ENCODE measurements at places on chromosomes 2 and 18.

DNA sequence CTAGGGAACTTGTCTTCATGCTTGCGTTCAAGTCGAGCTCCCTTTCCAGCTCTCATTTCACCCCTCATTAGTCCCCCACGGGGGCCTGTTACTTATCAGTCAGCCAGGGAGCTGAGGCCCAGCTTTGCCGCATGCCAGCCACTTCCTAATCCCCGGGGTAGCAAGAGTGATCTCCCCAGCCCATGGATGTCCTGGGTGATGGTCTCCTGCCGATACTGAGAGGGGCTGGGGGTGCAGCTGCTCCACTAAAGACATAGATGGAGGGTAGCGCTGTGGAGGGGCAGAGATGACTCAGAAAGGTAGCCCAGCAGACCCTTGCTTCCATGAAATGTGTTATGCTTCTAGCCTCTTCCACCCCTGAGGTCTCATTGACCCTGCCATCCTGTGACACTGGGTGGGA is 314.0 kb upstream of the EPAS1 start:
- no peak for DNase-seq

DNA sequence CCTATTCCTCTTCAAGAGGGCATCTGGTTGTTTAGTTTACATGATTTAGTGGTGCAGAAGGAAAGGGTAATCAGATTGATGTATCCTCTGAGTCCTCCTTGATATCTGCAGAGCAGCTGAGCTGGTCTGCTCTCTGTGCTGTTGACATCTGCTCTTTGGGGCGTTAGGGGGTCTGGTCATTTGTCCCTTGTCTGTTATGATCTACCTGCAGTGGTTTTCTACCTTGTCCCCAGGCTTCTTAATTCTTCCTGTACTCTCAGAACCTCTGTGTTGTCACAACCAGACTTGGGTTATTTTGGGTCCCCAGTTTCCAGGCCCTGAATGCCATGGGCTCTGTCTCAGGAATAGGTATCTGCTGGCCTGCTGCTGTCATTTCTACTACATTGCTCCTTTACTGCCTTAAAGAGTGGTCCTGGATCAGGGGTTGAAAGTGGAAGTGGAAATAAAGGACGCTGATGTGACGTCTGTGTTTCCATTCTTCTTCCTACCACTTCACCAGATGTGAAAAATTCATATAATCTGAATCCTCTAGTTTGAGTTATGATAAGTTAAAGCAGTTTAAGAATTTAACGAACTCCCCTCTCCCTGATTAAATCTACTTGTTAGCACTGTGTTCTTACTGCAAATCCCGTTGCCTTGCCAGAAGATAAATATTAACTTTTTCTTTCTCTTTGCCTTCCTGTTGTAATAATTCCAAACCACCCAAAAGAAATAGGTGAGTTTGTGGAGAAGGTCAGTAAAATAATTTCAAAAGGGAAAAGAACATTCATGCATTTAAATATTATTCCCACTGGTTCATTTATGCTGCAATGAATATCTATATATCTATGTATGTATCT is 16.6 kb upstream of the CPS1 start:
- no peak for DNase-seq

DNA sequence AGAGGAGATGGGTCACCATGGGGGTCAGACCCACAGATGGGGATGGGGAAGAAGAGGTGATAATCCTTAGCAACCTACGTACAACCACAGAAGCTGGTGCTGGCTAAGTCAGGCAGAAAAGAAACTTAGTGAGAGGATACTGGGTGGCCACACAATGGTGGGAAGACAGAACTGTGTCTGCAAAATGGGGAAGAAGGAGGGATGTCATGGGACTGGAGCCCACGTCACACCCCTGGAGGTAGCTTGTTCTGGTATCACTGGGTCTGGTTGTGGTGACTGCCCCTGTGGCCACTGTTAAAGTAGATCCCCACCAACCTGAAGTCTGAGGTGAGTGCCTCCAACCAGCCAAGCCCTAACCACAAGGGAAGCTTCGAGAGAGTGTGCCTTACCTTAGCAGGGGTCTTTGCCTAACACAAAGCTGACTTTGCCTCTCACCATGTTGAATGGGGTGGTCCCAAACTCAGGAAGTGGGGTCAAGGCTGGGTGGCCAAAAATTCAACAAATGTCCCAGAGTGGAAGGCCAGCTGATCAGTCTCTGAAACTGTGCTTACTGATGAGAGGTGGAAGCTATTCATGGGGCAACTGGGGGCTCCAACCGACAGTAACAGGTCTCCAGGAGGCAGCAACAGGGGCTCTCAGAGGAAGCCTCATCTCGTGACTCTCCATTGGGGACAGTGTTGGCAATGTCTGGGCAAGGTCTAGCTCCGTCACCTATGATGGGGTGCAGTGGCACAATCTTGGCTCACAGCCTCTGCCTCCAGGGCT is 64.8 kb upstream of the SLC1A4 start:
- peak; percentile 77 for DNase-seq

DNA sequence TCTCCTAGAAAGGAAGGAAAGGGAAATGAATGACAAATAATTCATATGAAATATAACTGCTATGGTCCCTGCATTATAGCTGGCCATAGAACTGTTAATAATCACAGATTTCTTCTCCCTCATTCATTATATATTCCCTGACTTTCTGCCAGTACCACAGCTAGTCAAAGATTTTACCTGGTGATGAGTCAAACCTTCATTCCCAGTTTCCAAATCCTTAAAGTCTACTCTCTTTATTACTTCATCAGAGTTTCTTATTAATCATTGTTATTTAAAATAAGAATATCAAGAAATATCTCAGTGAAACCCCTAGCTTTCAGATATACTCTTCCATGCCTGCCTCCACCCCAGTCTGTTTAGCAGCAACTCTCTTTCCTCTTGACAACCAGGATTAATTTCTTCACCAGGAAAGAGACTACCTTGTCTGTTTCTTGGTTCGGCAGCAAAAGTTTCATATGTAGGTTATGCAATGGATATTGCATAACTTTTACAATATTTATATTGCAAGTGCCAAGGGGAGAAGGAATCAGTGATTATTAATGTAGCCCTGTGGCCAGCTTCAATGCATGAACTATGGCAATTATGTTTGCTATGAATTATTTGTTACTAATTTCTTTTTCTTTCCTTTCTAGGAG is 533.8 kb downstream of the FBXO15 start:
- DNase-seq: no peak

- DNase-seq: peak; percentile 80
Observed at GRCh38 chr18:49476664-49477411, 10.2 kb downstream of the C18orf32 start.

- DNase-seq: no peak
Observed at GRCh38 chr18:577643-578375, 2.4 kb upstream of the CETN1 start.

DNA sequence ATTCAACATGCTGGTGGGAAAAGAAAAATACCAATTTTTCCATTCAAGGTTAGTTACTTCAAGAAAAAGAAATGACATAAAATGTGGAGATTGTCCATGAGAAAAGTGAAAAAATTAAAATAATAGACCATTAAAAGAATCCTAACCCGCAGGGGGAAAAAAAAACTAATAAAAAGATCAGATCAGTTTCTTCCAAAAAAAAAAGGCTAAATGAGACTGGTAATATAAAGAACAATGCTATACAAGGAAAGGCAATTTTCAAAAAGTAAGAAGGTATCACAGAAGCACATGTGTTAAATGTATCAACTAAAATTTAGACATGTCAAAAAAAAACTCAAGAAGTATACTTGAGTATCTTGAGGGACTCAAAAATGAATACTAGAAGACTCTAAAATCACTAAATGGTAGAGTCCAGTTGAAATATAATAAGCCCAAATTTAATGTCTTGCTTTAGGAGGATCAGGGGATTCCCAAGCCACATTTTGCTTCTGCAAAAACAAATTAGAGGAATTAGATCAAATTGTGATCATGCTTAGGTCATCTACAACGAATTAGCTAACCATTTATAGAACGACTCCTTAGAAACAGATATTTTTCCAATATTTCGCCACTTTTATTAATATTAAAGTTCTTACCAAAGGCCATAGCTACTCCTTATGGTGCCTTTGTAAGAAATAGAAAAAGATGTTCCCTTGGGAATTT is 35.8 kb upstream of the GLS start:
- DNase-seq: no peak

DNA sequence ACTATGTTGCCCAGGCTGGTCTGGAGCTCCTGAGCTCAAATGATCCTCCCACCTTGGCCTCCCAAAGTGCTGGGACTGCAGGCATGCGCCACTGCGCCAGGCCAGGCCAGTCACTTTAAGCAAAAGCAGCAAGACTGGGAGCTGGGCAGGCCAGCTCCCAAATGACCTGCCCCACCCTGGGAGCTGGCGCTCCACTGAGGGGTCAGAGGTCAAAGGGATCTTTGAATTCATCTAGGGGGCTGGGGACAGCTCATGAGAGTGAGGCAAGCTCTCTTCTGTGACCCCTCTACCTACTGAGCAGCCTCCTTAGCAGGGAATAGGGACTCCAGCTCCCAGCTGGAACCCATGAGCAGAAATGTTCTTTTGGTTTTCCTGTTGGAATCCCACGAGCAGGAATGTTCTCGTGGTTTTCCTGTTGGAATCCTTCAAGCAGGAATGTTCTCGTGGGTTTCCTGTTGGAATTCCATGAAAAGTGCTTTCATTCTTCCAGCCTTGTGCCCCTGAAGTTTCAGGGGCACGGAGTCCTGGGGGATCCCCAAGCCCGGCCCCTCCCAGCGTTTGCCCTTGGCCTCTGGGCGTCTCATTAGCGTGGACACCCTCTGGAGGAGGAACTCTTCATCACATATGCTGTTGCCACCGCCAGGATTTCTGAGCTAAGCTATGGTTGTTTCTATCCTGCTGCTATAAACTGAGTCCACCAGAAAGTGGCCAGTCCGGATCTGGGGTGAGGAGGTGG is 162.0 kb upstream of the HAAO start:
- no peak for DNase-seq

DNA sequence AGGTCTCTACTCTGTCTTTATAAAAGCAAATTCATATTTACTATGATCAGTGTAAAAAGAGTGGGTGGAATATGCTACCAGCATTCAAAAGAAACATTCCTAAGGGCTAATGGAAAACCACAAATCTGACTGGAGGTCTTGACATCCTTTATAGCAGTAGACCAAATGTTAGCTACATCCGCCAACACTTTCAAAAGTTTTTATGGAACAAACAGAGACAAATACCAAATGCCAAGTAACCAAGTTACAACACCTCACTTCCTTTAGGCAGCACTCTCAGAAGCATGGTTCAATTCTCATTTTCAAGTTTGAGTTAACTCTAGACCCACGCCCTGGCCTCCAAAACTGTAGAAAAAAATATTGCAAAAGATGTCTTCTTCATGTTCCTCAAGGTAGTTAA is 78.3 kb upstream of the SETBP1 start:
- no peak for DNase-seq

DNA sequence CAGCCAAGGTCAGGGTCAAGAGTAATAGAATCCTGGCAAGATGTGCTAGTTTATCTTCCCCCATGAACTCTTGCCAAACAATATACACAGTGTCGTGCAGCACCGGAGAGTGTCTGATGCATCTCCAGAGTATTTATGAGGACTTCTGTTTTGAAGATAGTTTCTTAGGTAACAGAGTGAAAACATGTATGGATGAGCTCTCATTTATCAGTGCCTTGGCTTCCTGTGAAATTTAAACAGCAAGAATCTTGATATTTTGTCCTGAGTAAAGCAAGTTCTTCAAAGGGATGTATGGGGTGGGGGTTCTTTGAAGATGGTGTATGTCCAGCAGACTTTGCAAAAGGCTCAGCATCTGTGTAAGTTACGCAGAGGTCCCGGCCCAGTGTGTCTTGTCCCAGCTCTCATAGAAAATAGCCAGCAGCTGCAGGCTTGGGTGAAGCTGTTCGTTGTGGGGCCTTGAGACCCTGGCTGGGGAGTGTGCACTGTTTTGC is 361.0 kb upstream of the NT5C1B start:
- no peak for DNase-seq

DNA sequence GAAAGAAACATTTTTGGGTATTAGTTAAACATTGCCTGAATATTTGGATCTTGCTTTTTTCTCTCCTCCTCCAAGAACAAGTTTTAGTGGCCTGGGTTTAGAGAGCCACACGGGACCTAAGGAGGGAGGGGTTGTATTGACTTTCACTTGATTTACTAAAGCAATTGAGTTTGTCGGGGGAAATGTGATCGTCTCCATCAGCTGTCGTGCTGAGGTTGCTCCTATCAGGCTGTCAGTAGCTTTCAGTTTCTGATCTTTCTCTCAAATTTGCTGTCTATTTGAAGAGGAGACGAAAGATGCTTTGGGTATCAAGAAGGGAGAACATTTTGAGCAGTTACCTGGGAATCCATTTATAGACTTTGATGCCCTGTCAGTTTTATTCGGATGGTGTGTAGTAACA is 106.0 kb downstream of the SETBP1 start:
- no peak for DNase-seq

DNA sequence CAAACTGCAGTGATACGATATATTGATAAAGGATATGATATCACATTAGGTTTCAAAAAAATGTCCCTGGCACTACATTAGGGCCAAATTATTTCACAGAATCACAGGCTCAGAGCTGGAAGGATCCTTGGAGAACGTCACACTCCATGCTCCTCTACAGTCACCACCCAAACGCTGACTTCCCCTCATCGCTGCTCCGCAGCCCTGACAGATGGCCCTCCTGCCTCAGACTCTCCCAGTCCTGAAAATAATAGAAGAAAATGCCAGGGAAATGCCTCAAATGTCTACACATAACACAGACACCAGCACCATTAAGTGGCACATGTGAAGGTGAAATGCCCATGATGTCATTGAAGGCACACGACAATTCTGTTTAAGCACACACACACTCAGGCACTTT is 72.0 kb downstream of the ZNF521 start:
- DNase-seq: no peak

- DNase-seq: no peak
Observed at GRCh38 chr2:177268187-177268871, 3.8 kb upstream of the NFE2L2 start.

- no peak for DNase-seq
Observed at GRCh38 chr2:58006256-58006951, 40.2 kb upstream of the VRK2 start.

DNA sequence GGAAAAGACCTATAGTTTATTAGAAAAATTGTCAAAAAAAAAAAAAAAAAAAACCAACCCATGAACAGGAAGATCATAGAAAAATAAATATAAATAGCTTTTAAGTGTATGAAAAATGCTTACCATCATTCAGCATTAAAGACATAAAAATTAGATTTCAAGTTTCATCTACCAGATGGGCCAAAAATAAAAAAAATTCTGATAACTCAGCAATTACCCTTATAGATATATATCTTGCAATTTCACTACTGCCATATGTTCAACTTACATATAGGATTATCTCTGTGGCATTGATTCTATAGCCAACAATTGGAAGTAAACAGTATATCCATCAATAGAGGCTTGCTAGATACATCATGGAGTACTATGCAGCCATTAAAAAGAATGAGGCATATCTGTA is 126.6 kb upstream of the SMAD2 start:
- DNase-seq: no peak

GRCh38 chr18:80253871-80254492 is 6.7 kb upstream of the PARD6G start:
- DNase-seq: no peak

- DNase-seq: no peak
Observed at GRCh38 chr2:206198677-206199076, 39.0 kb downstream of the EEF1B2 start.

GRCh38 chr2:168529054-168529833 is 73.2 kb downstream of the CERS6 start:
- DNase-seq: peak; percentile 34

- no peak for DNase-seq
Observed at GRCh38 chr2:161010503-161011015, 149.7 kb upstream of the TANK start.
